ENCODE measurements at places on chromosomes 4 and X.

DNA sequence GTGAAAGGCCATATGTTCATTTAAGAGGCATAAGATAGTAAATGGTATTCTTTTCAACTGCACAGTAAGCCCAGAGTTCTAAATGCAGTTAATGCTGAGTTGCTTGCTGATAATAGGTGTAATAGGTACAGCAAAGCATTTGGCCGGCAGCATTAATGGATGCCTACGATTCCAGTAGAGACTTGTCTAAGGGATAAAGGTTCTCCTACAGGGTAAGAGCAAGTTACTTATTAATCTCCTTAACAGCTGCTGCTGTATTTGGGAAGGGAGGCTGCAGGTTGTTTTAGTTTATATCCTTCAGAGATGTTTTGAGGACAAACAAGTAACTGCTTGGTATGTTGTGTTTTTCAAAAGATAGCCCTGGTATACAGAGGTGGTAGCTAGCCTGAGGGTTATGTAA is 16.8 kb downstream of the TSPAN7 start:
- H3K4me3 ChIP-seq = no peak overlapping the region
- no peak overlapping the region for H3K27ac ChIP-seq
- H3K36me3 ChIP-seq = no peaks in the 10 kb centered on the region

GRCh38 chr4:6250235-6250983 is 19.2 kb upstream of the WFS1 start:
- peak; percentile 85 for DNase-seq
- no peaks in the 10 kb centered on the region for H3K36me3 ChIP-seq
- H3K4me3 ChIP-seq = no peak overlapping the region
- no peaks in the 10 kb centered on the region for H3K27me3 ChIP-seq

DNA sequence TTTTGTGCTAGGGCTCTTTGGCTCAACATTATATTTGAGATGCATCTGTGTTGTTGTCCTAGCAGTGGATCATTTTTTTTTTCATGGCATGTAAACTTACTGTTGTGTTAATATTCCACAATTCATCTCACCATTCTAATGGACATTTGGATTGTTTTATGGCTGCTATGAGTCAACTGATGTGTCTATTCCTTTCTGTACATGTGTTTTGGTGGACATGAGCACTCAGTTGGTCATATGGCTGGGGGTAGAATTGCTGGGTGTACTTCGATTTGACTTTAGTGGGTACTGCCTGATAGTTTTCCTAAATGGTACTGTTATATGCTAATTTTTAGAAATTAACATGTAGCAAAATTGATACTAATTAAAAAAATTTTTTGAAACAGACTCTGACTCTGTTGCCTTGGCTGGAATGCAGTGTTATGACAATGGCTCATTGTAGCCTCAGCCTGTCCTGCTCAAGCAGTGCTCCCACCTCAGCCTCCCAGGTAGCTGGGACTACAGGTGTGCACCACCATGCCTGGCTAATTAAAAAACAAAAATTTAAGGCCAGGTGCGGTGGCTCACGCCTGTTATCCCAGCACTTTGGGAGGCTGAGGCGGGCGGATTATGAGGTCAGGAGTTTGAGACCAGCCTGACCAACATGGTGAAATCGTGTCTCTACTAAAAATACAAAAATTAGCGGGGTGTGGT is 9.0 kb downstream of the FAM193A start:
- no peaks in the 10 kb centered on the region for H3K27me3 ChIP-seq
- H3K27ac ChIP-seq = no peak overlapping the region
- DNase-seq = no peak

DNA sequence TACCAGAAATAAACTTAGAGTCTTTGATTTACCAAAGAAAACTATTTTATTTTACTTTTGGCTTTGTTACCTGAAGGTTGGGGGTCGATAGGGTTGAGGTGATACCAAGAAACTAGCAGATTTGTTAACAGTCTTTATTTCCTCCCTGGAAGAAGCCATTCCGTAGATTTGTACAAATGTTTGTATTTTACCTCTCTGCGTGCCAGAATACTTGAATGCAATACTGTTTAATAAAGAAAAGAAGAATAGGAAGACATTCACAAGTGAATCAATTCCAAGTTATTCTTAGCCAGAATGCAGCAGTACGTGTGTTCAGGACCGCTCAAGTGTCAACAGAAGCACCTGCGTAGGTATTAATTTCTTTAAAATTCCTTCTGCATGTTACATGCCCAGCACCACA is 260.3 kb upstream of the TENM3 start:
- H3K27ac ChIP-seq = no peak overlapping the region
- H3K27me3 ChIP-seq = no peaks in the 10 kb centered on the region
- no peaks in the 10 kb centered on the region for H3K36me3 ChIP-seq
- no peaks in the 10 kb centered on the region for H3K4me1 ChIP-seq
- no peak for DNase-seq

Data from natural killer cell (primary cell).